ENCODE measurements at places on chromosomes 5 and 9.

- no peak for DNase-seq
These were observed 816.8 kb downstream of the MTRR start for GRCh38 chr5:8685704-8686103.

DNA sequence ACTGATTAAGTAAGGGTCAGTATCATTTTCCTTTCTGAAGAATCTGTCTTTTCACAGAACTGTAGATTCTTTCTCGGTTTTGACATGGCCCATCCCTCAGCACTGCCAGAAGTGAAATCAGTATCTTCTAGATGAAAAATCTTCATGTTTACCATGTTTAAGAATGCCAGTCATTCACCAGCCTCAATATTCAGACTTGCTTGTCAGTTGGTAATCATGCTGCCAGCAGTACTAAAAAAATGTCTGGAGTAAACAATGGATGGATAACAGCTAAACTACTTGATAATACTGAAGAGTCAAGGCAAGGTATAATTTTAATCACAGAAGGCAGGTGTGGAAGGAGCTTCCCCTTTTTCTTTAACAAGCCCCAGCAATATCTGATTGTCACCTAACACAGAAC is 306.8 kb upstream of the DMAC1 start:
- no peak for DNase-seq

GRCh38 chr9:91676046-91676445 is 252.4 kb upstream of the NFIL3 start:
- no peak for DNase-seq

DNA sequence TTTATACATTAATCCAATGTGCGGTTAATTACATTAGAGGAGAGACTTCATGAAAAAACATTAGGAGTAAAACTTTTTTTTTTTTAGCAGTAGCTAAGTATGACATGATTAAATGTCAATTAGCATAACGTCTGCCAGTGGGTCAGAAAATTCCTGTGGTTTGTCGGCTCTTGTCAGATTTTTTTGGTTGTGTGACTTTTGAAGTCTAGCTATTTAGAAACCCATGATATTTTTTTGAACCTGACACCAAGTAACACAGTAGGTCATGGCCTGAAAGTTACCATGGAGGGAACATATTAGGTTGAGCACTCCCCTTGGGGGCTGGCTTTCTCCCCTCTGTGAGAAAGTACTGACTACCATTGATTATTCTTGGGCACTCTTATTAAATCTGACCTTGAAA is 84.8 kb upstream of the ALDH1A1 start:
- no peak for DNase-seq

DNA sequence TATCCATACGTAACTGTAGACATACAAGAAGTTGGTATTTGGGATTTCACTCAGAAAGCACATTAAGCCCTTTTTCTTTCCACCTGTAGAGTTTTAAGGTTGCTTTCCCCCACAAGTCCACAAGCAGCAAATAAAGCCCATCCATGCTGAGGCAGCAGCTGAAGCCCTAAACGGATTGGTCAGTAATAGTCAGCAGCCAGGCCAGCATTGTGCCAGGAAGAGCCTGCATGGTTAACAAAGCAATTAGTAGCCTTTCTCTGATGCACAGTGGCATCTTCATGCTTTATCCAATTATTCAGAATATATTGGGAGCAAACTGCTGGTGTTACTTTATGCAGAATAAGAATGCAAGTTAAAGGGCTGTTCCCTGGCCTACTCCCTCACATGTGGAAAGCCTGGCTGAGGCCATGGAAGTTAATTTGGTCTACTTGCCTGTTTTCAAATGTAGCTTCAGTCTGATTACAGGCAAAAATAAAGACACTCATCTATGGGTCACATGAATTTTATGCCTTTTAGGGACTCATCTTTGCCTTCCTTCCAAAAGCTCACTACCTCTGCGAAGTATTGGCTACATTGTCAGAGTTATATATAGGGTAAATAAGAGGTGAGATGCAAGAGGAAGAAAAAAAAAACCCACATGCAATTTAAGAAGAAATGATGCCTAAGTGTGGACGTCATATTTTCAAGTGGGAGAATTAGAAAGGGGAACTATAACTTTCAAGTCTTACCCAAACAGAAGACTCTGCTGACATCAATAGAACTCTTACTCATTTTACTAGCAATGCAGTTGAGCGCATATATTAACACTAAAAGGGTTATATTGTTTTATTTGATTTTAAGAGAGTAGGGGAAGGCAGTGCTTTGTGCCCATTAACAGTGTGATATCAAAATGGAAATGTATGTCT is 15.9 kb downstream of the EBF1 start:
- DNase-seq, result no peak

- DNase-seq, result no peak
These were observed 626 bp downstream of the OR13C2 start for GRCh38 chr9:104604801-104605200.

GRCh38 chr5:78339617-78340436 is 20.6 kb upstream of the SCAMP1 start:
- no peak for DNase-seq
